ENCODE measurements at places on chromosomes 6 and 20.
A peak's percentile ranks its signal among the peaks of the same experiment; 100 is the strongest.

DNA sequence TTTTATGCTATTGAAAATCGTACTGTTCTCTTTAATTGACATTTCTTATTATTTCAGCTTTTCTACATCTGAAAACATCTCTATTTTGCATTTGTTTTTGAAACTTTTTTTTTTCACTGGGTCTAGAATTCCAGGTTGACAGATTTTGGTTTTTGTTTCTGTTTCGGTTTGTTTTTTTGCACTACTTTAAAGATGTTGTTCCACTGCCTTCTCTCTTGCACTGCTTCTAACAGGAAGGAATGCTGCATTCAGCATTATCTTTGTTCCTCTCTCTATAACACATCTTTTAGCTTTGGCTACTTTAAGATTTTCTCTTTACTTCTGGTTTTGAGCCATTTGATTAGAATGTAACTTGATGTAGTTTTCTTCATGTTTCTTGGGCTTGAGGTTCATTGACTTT is 20.1 kb upstream of the SLC17A1 start:
- no peak for DNase-seq

GRCh38 chr6:134245706-134246105 is 72.2 kb downstream of the SGK1 start:
- no peak for DNase-seq

DNA sequence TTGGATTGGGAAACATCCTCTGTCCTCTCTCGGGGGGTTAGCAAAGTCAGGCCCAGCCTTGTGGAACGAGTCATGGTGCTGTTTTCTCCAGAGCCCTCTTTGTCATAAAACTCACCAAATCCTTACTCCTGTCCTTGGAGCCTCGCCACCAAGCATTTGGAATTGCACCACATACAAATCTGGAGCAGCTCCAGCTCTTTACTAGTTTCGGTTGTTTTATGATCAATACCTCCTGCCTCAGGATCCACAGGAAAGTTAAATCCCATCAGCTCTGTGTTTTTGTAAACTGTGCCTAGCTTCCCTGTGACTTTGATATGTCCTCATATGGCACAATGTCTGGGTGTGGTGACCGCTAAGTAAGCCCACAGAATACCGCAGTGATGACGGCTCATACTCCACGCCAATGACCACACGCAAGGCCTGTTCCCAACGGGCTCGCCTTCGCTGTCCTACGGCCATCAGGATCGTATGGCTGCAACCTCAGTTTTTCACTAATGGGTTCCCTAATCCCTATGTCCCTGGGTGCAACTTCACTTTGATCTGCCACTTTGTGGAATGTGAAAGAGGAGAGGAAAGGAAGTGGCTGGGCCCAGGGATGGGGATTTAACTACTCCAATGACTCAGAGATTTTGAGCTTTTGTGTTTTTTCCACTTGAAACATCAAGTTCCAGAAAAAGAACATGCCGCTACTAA is 111.3 kb upstream of the FOXQ1 start:
- no peak for DNase-seq

- DNase-seq, result peak; percentile 92
Observed at GRCh38 chr6:4135665-4136353, 434 bp upstream of the ECI2 start.

- DNase-seq, result no peak
Observed at GRCh38 chr6:26304797-26305640, 60.0 kb upstream of the BTN3A2 start.

GRCh38 chr6:63272397-63272796 is 47.4 kb downstream of the LGSN start:
- no peak for DNase-seq

DNA sequence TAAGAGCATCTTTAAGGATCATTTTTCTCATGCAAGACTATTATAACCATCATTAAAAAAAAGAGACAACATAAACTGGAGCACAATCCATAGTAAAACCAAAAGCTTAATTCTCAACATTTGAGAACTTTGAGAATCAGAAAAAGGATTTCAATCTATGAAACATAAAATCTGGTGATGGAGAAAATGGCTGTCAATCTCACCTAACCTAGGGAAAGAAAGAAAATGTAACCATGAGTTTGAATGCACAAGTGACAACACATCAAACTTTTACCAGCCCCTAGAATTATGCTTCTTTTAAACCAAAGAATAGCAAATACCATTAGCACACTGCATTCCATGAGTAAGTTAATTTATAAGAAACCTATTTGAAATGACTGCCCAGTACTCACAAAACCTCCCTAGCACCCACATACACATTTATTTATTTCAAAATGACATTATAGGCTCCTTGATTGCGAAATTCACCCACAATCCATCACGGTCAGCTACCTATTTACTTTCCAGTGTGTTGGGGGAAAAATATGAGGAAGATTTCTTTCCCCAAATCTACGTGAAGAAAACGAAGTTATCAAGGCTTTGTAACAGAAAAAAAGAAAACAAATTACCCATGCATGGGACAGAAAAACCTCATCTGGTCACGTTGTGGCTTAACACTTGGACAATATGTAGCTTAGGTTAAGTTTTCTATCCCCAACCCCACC is 828 bp downstream of the ASCC3 start:
- no peak for DNase-seq

DNA sequence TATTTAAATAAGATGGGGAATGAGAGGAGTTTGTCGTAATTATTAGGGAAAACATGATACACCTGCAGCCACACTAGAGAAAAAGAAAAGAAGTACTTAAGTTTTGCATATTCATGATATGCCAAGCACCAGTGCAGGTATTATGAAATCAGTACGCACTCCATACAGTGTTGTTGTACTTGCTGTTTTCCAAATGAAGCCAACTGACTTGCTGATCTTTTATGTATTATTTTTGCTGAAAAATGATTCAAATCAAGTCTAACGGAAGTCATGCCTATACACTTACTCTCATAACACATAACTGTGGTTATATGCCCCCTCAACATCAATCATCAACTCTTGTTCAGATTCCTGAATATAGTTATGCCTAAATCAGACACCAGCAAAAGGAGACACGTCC is 584.9 kb upstream of the EYS start:
- no peak for DNase-seq

DNA sequence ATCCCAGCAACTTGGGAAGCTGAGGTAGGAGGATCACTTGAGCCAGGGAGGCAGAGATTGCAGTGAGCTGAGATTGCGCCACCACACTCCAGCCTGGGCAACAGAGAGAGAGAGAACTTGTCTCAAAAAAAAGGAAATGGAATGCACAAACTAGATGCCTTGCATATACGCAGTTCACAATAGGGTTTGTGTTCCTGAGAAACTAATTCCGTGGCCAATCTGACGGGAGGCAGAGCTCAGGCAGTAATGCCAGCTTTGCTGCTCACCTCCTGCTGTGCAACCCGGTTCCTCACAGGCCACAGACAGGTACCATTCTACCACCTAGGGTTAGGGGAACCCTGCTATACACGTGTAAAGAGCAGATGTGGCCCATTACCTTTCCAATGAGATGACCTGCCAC is 1.4 kb downstream of the CDK5RAP1 start:
- no peak for DNase-seq

Measured in activated T-helper 1 cell treated with Interleukin-2 at 50 U/mL for 16 hours (primary cell).